GM06990 (cell line): ENCODE measurements at places on chromosomes 6 and 20.

DNA sequence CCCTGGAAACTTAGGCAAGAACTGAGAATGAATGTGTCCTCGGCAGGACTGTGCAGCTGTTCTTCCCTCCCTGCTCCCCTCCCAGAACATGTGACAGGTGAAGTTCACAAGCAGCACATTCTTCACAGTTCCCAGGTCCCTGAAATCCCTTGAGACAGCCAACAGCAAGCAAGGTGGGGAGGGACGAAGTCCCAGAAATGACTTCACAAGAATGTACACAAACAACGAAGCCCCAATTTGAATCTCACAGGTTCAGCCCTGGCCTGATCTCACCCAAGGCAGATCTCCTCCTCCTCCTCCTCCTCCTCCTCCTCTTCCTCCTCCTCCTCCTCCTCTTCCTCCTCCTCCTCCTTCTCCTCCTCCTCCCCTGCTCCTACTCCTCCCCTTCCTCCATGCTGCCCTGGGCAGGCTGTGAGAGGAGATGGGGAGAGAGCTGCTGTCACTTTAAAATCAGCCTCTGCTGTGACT lies 32.4 kb downstream of the WRNIP1 start:
- no peak for DNase-seq

DNA sequence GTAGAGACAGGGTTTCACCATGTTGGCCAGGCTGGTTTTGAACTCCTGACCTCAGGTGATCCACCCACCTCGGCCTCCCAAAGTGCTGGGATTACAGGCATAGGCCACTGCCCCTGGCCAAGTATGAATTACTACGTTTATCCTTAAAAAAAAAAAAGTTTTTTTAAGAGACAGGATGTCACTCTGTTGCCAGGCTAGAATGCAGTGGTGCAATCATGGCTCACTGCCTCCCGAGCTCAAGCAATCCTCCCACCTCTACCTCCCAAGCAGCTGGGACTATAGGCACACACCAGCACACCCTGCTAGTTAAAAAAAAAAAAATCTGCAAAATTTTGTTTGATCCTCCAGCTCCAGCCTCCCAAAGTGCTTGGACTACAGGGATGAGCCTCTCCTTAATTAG lies 23.1 kb downstream of the IYD start:
- no peak for DNase-seq

GRCh38 chr6:158023597-158023939 lies 41.9 kb downstream of the SYNJ2 start:
- no peak for DNase-seq

GRCh38 chr6:39369987-39370386 lies 47.5 kb upstream of the KCNK16 start:
- DNase-seq = no peak

GRCh38 chr20:14495066-14495465 lies 157.7 kb upstream of the FLRT3 start:
- no peak for DNase-seq

- no peak for DNase-seq
These were observed 17.1 kb upstream of the HIVEP1 start for GRCh38 chr6:11994875-11995461.
